ENCODE measurements at places on chromosomes 1 and 21.

- DNase-seq, result no peak
Observed at GRCh38 chr1:154739654-154740053, 130.4 kb downstream of the KCNN3 start.

DNA sequence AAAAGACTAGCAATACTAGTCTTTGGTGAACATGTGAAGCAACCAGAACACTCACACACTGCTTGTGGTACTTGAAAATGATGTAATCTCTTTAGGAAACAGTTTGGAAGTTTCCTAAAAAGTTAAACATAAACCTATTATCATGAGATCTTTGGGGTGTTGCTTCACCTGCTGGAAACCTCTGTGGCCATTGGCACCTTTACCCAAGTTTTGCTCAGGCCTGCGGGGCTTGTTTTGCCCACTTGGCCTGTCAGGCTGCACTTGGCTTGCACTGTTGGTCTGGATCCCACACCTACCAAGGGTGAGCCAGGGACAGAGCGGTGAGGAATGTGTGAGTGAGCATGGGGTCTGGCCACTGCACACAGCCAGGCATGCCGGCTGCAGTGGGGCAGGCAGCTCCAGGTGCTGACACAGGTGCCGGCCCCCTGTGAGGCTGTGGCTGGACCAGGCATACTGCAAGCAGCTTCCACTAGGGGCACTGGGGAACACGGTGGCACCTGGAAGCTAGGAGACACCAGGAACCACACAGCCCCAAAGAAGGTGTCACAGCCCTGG lies 14.4 kb upstream of the FNBP1L start:
- DNase-seq, result no peak

DNA sequence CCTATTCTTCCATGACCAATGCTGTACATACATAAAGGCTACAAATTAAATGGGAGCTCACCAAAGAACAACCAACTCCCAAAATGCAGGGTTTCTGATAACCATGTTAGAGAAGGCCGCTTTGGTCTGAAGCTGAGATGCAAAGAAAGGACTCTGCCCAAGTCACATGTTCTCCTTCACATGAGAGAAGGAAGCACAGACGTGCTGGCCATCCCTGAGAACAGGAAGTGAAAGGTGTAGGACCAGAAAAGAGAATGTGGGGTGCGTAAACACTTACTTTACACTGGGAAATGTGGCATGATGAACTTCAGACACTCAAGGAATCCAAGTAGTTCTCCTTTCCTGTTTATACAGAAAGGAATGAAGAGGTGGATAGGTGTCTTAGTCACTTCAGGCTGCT lies 31.7 kb upstream of the TADA1 start:
- no peak for DNase-seq

DNA sequence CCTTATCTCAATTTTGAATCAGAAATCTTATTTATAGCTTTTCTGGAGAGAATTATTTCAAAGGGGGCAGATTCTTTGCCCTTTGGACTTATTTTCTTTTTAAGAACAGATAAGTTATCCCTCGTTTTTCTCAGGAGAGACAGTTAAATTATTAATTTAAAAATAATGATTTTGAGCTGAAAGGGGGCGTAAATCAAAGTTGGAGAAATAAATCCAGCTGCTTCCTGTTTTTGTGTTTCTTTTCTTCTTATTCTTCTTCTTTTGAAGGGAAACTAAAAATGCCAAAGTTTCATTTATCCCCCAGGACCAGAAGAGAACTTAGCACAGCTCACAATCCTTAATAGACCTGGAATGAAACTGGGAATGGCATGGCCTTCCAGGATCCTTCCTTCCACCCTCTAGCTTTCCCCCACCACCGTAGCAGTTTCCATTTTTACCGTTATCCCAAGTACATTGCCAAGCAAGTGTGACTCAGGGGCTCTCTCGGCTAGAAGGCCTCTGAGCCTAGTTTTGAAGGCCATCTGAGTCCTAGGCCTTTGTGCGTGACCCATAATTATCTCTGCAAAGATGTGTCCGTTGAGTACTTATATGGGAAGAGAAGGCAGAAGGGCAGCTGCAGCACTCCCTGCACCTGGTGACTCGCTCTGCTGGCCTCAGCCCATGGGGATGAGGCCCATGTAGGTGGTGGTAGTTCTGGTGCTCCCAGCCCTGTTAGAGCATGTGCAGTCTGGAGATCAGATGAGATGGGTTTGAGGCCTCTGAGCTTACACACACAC lies 181.7 kb downstream of the ROR1 start:
- DNase-seq, result no peak

Measured in epithelial cell of proximal tubule (primary cell).